ENCODE measurements at places on chromosomes 3 and 15.

GRCh38 chr15:95911570-95912279 lies 418.8 kb upstream of the NR2F2 start:
- no peak for DNase-seq

- DNase-seq, result no peak
These were observed 116.7 kb downstream of the DLG1 start for GRCh38 chr3:197181741-197182140.

GRCh38 chr3:72335458-72336095 lies 512.7 kb downstream of the SHQ1 start:
- DNase-seq, result no peak

DNA sequence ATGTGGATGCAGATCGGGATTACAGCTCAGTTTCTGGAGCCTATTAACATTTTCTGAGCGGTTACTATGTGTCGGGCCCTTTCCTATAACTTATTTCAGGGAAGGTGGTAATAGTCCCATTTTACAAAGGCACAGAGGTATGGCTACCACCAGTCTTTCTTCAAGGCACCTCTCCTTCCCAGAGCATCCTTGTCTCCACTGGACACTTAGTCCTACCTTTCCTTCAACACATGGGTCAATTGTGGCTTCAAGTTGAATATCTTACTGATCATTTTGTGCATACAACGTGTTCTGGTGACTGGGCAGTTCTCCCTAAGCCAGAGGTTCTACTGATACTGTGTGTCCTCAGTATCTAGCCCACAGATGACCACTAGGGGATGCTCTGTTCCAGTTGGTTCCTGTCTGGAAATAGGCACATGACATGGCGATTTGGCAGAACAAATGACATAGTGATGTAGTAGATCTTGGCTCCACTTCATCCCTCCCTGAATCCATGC lies 60.7 kb upstream of the CMTM8 start:
- peak; percentile 41 for DNase-seq

DNA sequence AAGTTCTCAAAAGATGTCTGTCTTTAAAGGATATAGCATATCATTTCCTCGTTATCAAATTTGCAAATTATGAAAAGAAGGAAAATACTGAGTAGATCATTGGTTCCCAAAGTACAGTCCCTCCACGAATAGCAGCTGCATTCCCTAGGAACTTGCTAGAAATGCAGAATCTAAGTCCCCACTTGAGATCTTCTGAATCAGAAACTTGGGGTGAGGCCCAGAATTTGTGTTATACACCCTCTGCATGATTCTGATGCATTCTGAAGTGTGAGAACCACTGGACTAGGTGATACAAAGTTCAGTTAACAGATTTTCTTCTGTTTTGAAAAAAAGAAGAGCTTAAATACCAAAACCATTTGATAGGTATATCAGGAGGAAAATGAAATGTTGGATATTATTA lies 77.1 kb downstream of the SLC25A26 start:
- no peak for DNase-seq

GRCh38 chr15:70806992-70807712 lies 43.8 kb upstream of the UACA start:
- DNase-seq, result no peak

DNA sequence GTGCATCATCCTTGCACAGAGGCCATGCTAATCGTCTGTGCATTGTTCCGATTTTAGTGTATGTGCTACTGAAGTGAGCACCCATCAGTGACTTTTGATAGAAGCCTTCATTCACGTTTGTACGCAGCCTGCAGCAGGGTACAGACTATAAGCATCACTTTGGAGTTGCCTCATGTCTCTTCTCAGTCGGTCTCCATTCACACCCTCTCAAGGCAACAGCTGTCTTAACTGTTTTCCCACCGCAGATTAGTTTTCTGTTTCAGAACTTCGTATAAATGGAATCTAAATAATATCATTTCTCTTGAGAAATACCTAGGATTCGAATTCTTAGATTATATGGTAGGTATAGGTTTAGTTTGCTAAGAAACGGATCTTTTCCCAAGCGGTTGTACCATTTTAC lies 143.2 kb downstream of the KLHL25 start:
- DNase-seq, result no peak

GRCh38 chr3:6250167-6250566 lies 610.7 kb upstream of the GRM7 start:
- DNase-seq, result no peak

- DNase-seq, result no peak
These were observed 6.3 kb upstream of the CCDC54 start for GRCh38 chr3:107370907-107371306.

DNA sequence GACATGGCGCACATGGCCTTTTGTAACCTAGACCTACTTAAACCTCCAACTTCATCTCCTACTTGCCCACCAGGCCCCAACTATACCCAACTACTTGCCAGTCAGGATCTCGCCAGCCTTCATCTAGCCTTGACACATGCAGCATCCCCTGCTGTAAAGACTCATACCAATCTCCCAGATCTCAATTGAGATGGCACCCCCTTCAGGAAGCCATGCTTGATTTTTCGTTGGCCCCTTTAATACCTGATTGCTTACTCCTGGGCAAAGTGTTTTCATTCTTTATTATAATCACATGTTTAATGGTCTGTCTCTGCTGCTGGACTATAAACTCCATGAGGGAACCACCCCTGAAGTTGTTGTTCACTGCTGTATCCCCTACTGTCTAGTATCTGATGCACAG lies 150.8 kb downstream of the SOX2 start:
- DNase-seq, result no peak

- DNase-seq, result no peak
These were observed 260.7 kb downstream of the OPA1 start for GRCh38 chr3:193853511-193854219.

DNA sequence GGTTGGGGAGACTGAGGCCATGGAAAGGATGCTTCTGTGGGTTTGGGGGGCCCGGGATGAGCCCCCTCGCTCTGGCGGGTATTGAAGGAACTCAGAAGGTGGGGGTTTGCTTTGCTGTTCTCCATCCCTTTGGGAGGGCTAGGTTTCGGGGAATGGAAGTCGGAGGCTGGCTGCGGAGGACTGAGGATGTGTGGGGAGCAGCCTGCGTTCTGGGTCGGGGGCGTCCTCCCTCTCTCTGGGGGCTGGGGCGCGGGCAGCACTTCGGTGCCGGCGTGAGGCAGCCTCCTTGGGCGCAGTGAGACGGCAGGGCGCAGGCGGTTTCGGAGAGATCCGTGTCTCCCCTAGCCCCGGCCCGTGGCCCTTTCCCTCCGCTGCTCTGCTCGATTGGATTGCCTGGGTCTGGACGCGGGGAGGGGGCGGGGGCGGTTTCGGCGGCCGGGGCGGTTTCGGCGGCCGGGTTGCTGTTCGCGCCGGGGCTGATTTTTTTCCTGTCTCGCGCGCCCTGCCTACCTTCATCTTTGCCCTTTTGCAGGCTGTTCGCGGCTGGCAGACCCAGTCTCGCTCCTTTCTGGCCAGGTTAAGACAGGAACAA lies 1.4 kb downstream of the PTPRG start:
- no peak for DNase-seq

- DNase-seq, result no peak
These were observed 1297.6 kb upstream of the ALCAM start for GRCh38 chr3:104069114-104069513.

GRCh38 chr3:52308308-52308707 lies 7.8 kb upstream of the DNAH1 start:
- no peak for DNase-seq

- no peak for DNase-seq
These were observed 1004.9 kb downstream of the FHIT start for GRCh38 chr3:60246361-60246760.

DNA sequence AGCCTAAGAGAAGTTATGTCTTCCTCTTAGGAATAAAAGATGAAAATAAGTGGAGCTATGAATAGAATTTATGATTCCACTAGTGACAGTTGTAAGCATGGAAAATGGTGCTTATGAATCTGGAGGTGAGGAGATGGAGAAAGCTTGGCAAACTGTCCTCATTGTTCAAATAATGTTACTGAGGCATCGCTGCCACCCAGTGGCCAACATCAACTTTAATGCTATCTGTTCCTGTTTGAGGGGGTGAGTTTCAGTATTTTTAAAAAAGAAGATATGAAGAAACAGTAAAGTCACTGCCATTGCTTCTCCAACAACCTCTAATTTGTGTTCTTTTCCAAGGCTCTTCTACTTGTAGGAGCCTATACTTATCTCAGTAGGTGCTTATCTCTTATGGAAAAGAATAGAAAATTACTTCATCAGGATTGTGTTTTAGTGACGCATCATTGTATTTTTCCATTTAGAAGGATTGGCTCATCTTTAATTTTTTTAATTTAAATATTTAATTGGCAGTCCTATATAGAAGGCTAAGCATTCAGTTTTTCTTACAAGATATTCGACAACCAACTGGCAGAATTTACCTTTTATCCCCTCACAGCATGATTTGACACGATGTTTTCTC lies 260.4 kb upstream of the P2RY1 start:
- peak; percentile 18 for DNase-seq

GRCh38 chr15:90181776-90182175 lies 19.4 kb upstream of the SEMA4B start:
- DNase-seq, result no peak

GRCh38 chr3:122077293-122078234 lies 22.4 kb downstream of the CD86 start:
- DNase-seq, result no peak

- DNase-seq, result no peak
These were observed 269.0 kb downstream of the GOLGA6L6 start for GRCh38 chr15:20272422-20273184.

DNA sequence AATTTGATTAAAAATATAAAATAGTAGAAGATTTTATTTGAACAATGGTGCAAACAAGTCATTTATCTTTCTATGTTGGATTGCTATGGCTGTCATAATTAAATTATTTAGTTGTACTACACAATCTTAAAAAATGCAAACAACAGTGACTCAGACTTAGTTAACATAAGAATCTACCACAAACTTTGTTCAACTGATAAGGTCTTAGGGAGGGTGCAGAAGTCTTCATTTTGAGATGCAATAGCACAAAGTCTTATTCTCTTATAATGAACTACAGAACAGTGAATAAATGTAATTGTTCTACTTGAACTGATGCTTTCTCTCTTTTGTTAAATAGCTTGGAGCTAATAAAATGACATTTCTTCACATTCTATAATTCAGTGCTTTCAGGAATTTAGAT lies 482.8 kb upstream of the NAALADL2 start:
- DNase-seq, result no peak
